ENCODE measurements at places on chromosomes 3 and 15.

DNA sequence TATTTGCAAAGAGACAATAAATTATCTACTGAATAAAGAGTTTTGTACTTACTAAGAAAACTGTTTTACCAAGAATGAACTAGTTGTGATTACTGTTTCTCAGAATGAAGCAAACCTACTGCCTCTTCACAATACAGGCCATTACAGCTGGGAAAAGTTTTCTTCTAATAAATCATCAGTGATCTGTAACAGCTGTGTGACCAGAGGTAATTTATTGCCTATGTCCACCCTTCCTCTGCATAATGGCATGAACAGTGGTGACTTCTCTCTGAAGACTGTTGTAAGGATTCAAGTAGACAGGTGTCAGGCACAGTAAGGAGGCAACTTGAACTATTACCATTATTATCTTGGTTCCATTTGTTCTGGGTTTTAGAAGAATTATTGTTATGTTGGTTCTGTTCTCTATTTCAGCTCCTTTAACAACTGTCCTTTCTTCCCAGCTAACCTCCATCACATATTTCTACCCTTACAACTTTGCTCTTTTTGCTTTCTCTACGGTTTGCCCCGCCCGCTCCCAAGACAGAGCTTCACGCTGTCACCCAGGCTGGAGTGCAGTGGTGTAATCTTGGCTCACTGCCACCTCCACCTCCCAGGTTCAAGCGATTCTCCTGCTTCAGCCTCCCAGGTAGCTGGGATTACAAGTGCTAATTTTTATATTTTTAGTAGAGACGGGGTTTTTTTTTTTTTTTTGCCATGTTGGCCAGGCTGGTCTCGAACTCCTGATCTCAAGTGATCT is 51.5 kb downstream of the PRKAR2A start:
- no peak for DNase-seq

GRCh38 chr3:108552267-108553159 is 36.7 kb downstream of the CIP2A start:
- peak; percentile 16 for DNase-seq

DNA sequence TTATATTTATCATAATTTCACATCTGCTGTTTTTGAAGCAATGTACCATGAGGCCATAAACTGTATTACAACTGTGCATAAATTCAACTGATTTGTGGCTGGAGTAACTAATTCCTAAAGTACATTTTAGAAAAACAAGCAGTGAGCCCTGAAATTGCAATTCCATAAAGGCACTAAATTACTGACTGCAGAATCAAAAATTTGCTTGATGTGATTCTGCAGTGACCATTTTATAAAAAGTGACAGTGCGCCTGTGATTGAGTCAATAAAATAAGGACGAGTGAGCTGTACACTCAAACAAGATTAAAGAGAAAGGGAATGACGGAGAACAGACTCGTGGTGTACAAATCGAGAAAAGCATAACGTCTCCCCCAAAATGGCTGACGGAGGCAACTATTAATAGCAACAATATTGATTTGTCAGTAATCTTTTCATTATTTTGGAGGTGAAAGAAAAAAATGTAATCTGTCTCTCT is 121.4 kb upstream of the MEIS2 start:
- DNase-seq = no peak

DNA sequence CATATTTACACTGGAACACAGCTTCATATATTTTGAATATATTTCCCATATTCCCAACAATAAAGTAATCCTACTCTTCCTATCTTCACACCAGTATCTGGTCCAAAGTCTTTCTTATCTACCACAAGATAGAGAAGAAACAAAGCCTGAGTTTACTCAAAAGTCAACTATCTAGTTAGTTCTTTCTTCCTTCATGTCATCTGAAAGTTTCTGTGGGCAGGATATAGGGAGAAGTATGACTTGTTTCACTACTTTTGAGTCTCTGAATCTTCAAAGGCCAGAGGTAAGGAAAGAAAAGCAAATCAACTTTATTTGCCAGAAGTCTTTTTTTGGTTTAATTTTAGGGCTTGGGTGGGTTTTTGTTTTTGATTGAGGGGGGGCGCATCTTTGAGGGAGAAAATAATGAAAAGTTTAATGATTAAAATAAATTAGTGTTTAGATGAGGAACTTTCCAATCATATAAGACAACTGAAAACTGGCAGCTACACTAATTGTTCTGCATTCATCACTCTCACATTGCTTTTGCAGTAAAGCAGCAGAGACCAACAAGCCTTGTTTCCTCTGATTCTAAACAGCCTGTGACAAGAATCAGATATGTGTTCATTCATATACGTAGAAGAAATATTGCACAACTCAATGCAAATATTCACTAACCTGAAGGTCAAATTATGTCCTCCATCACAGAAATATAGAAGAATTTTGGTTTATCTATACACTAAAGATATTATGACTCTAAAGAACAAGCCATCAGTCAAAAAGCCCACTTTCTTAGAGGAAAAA is 421.4 kb downstream of the SHQ1 start:
- DNase-seq = no peak
